Activated CD4-positive, alpha-beta T cell treated with anti-CD3 and anti-CD28 coated beads for 36 hours (primary cell): ENCODE measurements at places on chromosomes 4 and X. TPM values are rescaled to one million over a fixed set of nuclear protein-coding genes. Genes with fewer than 3 reads are reported as not detected.

The ZNF141 gene
- total RNA-seq: 35.3 TPM

GRCh38 chr4:28545986-28546385, 1685.3 kb downstream of the STIM2 start:
- H3K4me3 ChIP-seq: no peak overlapping the region
- H3K36me3 ChIP-seq: no peaks in the 10 kb centered on the region

- DNase-seq: no peak
- H3K36me3 ChIP-seq: no peaks in the 10 kb centered on the region
- no peaks in the 10 kb centered on the region for H3K27me3 ChIP-seq
- no peak overlapping the region for H3K27ac ChIP-seq
- H3K4me1 ChIP-seq: no peaks in the 10 kb centered on the region
- no peak overlapping the region for H3K4me3 ChIP-seq
These were observed 126.9 kb upstream of the NRK start for GRCh38 chrX:105695451-105695850.

DNA sequence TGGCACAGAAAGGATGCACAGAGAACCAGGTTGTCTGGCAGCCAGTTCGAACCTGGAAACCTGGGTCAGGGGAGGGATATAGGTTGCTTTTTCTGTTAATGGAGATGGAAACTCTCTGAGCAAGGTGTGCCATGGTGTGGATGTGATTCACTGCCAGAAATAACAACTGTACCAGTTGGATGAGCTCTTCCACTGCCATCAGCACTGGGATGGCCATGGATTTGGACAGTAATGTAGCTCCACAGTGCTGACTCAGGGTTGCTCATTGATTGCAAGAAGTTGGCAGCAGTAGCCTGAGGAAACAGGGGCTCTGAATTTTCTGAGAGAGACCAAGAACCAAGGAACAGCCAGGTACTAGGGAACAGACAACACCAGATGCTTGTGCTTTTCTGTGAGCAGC, 33.8 kb downstream of the PNMA5 start:
- H3K27me3 ChIP-seq: no peaks in the 10 kb centered on the region
- no peak overlapping the region for H3K4me3 ChIP-seq
- H3K27ac ChIP-seq: no peak overlapping the region
- no peak for DNase-seq
- peaks cover 6% of the 10 kb centered on the region for H3K4me1 ChIP-seq

DNA sequence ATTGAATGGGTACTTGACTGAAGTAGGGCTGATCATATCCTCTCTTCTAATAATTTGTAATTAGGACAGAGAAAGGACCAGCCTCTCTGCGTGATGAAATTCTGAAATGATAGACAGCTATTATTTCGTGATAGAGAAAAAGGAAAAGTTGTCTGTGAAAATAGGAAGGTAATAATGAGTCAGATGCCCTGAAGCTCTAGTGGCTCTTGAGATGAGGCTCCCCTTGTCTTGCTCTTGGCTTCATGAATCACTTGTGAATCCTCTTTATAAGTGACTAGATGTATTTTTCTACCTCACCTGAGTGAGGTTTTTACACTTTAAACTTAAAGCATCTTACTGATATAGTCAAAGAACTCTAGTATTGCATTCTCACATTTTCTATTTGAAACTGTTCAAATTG, 888.9 kb downstream of the PCDH18 start:
- no peaks in the 10 kb centered on the region for H3K36me3 ChIP-seq
- no peaks in the 10 kb centered on the region for H3K27me3 ChIP-seq
- H3K4me1 ChIP-seq: no peaks in the 10 kb centered on the region
- no peak overlapping the region for H3K27ac ChIP-seq

- H3K27ac ChIP-seq: no peak overlapping the region
- peaks cover 14% of the 10 kb centered on the region for H3K27me3 ChIP-seq
- H3K4me1 ChIP-seq: peaks cover 2% of the 10 kb centered on the region
These were observed 134.4 kb downstream of the SMIM20 start for GRCh38 chr4:26048378-26048882.

The RBMXL3 gene
- not detected for total RNA-seq

The FAM184B gene
- total RNA-seq: 0.04 TPM

The UGT2B15 gene
- not detected for total RNA-seq
